Activated T-helper 2 cell treated with anti-CD3 and anti-CD28 coated beads, Interferon-gamma antibody, Interleukin-2, Interleukin-4, amounts not matched to agents 10 μg/mL and 5 μg/mL and 100 μg/mL, durations not matched to agents 14 hours and 24 hours and 36 hours (primary cell): ENCODE measurements at places on chromosomes 16 and 17.

GRCh38 chr16:27246439-27246838, 22.1 kb downstream of the NSMCE1 start:
- DNase-seq, result no peak

GRCh38 chr16:11792410-11793241, 4.4 kb downstream of the ZC3H7A start:
- no peak for DNase-seq

GRCh38 chr16:82657239-82657638, 30.5 kb downstream of the CDH13 start:
- DNase-seq, result no peak

- no peak for DNase-seq
These were observed 71.2 kb downstream of the KLHDC4 start for GRCh38 chr16:87694441-87695125.

DNA sequence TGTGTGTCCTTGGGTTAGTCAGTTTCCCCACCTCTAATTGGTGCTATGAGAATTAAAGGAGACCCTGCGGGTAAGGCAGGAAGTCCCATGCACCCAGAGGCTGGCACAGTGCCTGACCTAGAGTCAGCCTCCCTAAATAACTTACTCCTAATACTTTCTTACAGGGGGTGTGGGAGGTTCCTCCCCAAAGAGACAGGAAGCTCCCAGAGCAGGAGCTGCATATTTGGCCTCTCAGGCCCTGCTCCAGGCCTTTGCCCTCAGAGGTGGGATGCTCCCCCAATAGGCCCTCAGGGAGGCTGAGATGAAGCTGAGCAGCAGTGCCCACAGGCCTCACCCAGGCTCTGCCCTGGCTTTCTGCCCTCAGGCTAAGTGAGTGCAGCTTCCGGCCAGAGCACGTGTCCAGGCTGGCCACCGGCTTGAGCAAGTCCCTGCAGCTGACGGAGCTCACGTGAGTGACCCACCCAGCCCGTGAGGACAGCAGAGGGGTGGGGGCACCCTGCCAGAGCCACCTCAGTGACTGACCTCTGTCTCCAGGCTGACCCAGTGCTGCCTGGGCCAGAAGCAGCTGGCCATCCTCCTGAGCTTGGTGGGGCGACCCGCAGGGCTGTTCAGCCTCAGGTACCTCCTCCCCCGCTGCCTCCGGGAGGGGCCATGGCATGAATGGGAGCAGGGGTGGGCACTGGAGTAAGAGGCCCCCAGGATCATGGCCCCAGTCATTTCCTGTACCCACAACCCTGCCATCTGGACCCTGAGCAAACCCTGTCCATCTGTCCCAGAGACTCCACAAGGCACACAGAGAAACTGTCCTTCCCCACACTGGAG, 31.1 kb upstream of the CPNE2 start:
- no peak for DNase-seq

DNA sequence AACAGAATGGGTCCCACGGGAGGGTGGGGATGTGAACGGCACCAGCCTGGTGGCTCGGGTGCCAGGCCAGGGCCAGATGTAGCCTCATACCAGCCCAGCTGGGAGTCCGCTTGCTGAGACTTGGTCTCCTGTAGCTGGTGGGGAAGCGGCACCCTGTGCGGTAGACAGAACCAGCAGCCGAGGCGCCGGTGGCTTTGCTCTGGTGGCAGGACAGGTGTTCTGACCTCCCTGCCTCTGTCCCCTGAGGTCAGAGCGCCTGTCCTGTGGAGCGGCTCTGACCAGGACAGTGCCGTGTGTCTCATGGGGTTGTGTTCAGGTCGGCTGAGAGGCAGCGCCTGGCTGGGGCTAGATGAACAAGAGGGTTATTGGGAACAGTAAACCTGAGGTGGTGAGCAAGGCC, 20.1 kb downstream of the RAB40C start:
- DNase-seq, result no peak

GRCh38 chr17:80997424-80998117, 5.9 kb downstream of the CHMP6 start:
- no peak for DNase-seq

DNA sequence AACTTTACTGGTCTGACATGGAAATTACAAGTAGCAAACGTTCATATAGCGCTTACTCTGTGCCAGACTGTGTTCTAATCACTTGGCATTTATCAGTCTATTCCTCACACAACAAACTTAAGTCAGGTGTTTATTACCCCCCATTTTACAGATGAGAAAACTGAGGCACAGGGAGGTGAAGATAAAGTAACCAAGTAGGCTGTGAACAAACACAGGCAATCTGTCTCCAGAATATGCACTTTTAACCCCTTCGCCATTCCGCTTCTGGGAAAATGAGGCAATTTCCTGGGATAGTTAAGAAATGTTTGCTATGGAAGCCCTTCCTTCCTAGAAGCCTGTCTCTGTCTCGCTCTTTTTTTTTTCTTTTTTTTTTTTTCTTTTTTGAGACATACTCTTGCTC, 12.2 kb upstream of the CXCL16 start:
- no peak for DNase-seq

- no peak for DNase-seq
These were observed 12.1 kb downstream of the METRNL start for GRCh38 chr17:83091257-83092141.

DNA sequence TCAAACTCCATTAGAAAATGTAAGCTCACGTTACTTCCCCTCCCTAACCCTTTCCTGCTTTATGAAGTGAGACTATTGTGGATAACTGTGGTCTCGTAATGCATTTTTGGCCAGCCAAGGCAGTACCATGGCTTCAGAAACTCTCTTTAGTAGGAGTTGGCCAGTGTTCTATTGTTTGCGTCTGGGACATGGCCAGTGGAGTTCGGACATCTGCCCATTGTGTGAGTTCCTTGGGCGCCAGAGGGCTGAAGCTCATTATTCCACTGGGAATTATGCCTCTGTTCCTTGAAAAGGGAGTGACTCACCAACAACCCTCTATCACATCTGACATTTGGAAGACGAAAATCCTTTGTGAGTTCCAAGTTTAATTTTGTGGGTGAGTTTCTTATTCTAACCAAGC, 319.5 kb upstream of the SOX9 start:
- DNase-seq, result no peak

DNA sequence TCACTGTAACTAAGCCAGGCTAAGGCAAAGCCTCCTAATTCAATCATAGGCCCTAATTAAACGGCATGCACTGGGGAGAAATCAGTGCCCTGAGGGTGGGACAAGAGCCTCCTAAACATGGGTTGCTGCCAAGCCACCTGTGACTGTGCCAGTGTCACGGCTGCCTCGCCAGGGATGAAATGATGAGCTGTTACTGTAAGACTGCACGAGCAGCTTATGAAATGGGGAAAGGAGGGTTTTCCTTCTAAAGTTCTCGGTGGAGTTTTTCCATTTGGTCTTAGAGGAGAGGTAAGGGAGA, 12.7 kb downstream of the TMEM11 start:
- DNase-seq, result no peak

GRCh38 chr16:84780544-84781376, 39.0 kb upstream of the CRISPLD2 start:
- DNase-seq, result no peak

DNA sequence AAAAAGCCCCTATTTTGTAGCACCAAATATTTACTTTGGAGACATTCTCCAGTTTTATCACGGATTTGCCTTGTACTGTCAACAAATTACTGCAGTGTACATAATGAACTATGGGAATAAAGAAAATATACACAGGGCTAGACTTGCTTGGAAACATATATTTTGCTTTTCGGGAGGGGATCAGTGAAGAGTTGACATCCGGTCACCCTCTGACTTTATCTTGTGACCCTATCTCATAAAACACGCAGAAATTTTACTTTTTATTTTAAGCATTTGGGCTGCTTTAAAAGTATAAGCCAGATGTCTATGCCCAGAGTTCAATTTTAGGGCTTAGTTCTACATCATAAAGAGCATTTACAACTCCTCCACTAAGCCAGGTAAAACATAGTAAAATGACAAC, 630.7 kb downstream of the TOX3 start:
- no peak for DNase-seq

GRCh38 chr16:23634461-23635036, 6.6 kb downstream of the PALB2 start:
- no peak for DNase-seq
